ENCODE measurements at places on chromosomes 2 and 18.

DNA sequence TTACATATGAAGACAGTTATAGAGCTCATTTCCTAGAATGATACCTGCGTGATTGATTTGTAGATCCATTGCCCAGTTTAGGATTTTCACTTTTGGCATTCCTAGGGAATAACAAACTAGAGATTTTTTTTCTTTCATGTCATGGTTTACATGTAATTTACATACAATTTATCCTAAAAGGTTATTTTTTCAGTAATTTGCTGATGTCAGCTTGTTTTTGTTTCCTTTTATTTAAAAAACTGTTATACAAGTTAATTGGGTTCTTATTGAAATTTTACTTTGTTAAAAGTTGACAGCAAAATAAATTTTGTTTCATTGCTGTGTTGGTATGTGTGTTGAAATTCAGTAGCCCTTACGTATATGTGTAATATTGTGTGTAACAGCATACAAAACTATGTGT lies 23.4 kb downstream of the MTX2 start:
- no peak for DNase-seq

DNA sequence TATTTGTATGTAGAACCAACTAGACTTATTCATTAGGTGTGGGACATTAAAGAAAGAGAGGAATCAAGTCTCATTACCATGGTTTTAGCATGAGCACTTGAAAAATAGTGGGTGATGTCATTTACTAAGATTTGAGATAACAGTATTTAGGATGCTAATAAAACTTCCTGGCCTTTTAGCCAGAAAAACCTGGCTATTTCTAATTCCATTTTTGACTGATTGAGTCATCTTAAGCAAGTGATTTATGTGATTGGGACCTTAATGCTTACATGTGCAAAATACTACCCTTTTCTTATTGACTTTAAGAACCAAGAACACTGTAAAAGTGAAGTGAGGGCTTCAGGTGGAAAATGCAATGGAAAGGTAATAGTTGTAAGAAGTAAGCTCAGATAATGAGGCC lies 196.8 kb upstream of the SESTD1 start:
- no peak for DNase-seq

GRCh38 chr2:27638037-27638637 lies 9.3 kb downstream of the GPN1 start:
- DNase-seq: no peak

DNA sequence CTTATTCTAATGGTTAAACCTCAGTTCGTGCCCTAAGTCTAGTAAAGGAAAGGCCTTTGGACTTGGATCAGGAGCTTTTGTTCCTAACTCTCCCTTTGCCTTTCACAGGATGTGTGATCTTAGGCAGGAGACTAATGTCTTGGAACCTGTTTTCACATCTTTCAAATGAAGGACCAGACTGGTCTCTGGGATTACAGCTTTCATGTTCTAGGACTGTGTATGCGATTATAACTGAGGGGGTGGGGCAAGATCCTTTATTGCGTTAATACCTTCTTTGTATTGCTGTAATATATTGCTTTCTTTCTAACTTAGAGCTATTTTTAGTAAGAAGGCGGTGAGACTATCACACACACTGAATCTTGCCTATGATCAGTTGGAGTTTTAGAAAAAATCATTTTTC lies 368.1 kb downstream of the RPRM start:
- DNase-seq: no peak

GRCh38 chr18:77157312-77157711 lies 24.7 kb upstream of the MBP start:
- no peak for DNase-seq

DNA sequence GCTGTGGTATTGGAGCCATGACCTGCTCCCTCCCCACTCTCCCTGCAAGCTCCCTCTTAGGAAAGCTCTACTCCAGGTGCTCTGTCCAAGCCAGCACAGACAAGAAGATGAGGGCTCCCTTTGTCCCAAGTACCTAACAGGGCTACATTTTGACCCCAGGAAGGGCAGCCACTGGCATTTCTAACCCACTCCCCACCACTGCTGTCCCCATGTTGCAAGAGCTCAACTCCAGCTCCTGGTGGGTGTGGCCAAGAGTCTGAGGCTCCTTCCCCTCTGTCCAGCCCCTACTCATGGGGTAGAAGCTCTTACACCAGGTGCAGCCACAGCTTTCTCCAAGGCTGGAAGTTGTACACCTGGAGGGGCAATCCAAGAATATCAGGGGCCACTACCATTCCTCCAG lies 127.0 kb upstream of the NPAS2 start:
- no peak for DNase-seq

- no peak for DNase-seq
Measured at GRCh38 chr2:108949316-108950239, 39.4 kb downstream of the EDAR start.

DNA sequence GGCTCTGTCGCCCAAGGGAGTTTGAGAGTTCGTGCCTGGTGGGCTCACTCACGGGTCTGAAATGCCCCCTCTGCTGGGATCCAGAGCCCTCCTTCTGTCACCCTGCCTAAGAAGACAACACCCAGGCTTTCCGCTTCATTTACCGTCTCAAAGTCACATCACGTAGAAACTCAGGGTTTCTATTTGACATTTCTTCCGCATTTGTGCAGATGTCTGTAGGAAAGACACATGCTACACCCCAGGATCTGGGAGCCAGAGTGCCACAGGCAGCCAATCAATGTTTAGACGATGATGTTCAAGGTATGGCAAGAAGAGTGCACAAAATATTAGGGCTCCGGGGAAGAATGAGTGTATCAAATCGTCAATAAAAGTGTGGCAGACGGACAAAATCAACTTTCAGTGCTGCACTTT lies 24.4 kb upstream of the ACKR3 start:
- no peak for DNase-seq

DNA sequence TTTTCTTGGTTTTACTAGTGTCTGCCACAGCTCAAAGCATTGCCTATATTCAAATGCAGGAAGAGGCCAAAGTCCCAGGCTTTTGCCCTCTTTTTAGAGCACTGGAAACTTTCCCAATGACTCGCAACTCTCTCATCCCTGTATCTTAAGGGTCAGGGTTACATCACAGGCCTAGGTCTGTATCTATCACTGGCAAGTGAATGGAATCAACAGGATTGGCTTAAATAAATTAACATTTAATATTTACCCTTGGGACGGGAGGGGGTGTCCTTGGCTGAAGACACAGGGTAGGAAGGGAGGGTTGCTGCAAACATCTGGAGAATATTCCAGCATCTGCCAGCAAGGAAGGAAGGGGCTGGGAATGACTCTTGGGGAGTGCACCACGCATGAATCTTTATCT lies 242.6 kb downstream of the SLC4A3 start:
- DNase-seq: no peak

DNA sequence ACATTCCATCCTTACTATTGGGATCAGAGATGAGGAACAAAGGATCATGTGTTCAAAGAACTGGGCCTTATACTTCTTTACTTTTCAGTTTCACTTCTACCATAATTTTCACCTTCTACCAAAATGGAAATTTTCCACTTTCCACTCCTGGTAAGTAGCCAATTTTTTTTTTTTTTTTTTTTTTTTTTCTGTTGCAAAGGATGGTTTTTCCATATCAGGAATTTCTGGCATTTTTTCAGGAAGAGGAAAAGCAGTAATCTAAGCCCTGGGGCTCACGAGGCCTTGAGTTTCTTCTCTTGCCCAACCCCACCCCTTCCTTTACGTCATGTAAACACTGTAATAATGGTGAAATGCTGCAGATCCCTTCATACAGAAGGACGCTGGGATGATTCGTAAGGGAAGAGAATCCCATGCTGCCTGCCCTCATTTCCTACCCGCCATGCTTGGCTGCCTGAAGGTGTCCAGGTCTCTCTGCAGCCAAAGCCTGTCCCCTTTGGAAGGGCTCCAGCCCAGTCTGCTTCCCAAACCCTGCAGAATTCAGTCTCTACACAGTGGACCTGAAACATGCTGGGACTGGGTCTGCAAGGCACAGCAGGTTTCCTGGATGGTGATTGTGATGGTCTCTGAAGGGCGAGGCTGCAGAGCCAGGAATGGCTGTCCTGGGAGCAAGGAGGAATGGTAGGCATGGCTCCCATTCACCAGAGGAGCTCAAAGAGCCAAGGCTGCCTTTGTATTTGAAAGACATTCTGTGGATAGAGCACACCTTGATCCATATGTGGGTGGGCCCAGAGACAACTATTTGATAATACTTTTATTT lies 57.0 kb downstream of the EFR3B start:
- no peak for DNase-seq

DNA sequence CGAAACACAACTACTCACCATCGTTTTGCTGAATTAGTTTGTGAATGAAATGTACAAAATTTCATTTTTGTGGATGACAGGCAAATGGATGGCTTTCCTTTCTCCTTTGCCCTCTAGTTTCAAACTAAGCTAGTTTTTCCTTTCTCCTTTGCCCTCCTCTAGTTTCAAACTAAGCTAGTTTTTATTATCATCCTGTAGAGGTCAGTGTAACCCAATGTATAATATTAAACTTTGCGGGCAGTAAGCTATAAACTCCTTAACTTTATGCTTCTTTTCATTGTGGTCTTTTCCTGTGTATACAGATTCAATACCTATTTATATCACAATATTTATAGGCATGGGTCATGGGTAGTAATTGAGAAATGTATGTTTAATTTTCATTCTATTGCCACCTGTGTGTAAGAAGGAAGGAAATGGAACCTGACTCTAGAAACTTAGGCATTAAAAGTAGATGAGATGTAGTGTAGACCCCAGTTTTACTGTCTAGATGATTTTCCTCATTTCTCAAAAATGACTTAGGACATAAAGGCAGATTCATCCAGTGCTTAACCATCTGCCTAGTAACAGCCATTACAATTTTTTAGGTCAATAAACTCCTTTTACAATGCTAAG lies 58.1 kb downstream of the MAP3K19 start:
- no peak for DNase-seq

DNA sequence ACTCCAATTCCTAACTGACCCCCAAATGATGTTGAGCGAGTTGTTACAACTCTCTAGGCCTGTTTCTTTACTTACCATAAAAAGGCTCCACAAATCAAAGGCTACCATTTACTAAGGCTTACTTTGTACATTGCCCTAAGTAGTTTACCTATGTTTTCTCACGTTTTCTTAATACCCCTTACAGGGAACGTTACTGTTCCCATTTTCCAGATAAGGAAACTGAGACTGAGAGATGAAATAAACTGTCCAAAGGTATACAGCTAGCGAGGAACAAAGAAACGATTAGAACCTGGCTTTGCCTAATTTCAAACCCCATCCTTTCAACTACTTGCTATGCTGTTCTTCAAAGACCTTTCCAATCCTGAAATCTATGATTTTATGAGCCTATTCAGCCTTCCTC lies 74.8 kb upstream of the SPTBN1 start:
- DNase-seq: no peak

DNA sequence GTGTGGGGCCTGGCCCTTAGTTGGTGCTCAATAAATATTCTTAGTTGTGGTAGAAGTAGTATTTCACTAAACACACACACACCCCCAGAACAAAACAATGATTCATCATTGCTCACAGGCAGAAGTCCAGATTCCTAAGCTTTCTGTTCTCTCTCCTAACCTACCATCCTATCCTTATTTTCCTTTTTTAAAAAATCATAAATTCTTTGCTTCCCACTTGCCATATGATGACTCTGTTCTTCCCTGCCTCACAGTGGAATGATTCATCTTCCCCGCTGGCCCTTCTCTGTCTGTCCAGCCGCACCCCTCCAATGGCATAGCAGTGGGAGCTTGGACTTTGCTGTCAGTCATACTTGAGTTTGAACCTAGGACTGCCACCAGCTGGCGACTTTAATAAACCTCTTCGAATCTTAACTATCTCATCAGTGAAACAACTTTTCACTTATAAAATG lies 5.2 kb downstream of the EML6 start:
- DNase-seq: no peak

- no peak for DNase-seq
Measured at GRCh38 chr18:5961828-5962150, 66.5 kb upstream of the TMEM200C start.

GRCh38 chr2:71419976-71420375 lies 33.4 kb upstream of the DYSF start:
- no peak for DNase-seq

Measured in stimulated activated naive CD4-positive, alpha-beta T cell treated with Interleukin-2 at 50 U/mL for 16 hours (primary cell).